ENCODE measurements at places on chromosomes 12 and 14.

DNA sequence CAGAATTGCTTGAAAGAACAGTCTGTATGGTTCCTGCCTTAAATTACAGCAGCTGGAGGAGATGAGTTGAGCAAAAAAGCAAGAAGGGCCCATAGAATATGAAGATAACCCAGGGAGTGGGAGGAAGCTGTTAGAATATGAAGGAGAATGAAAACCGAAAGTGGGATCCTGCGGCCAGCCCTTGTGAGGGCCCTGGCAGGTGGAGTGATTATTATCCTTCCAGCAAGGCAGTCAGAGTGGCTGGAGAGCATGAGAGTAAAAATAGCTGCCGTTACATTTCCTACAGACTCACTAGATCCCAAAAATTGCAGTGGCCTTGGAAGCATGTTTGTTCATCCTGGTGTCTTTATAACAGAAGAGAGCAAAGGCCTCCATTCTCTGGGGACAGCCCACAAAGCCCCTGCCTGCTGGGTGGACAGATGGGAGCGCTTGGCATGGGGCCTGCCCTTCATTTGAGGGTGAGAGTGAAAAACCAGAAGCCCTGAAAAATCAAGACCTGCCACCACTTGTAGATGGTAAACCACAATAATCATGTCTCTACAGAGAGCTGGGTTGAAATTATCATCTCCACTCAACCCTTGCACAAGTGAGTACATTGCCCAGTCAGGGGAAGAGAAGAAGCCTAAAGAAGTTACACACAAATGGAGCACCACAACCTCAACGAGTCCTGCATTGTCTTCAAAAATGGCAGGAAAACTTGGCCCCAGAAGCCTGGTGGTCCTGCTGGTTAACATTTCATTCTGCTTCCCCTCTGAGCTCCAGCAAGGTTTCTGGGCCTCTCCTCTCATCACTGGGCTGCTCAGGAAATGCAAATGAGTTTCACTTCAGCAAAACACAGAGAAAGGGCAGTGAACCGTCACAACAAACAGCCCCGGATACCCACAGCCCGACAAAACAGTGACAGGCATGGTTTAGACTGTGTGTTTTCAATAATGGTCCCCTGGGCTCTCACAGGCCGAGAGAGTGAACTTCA lies 20.5 kb downstream of the ZDHHC22 start:
- DNase-seq, result peak; percentile 57

GRCh38 chr12:111126331-111126730 lies 206.0 kb upstream of the MYL2 start:
- no peak for DNase-seq

GRCh38 chr14:89640141-89640540 lies 223.1 kb upstream of the FOXN3 start:
- no peak for DNase-seq

- no peak for DNase-seq
Measured at GRCh38 chr12:95803817-95804216, 13.3 kb upstream of the NTN4 start.

DNA sequence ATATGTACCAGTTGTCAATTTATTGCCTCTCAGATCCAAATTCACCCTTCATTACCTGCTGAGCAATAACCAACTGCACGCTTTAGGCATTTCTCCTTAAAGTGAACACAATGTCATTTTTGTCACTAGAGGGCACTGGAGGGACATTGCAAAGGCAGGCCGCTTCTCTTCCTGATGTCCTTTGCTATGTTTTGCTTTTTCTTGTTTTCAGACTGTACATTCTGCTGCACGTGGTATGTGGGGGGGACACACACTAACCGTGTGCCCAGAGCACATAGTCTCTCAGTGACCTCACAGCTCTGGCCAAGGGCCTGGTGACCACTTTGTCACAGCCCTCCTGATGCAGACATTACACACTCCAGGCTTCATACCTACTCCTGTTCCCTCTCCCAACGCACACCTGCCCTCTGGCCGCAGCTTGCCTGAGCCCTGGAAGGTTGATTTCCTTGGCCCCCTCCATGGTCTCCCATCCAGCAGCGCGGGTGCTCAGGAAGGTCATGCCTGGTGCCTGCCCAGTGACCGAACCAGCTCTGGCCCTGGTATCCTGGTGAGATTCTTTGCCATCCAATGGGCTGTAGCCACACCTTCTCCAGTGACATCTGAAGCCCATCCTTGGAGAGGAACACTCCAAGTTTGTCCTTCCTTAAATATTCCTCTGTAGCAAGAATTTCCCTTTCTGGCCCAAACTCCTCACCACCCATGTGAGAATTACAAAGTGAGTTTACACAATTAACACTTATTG lies 39.9 kb downstream of the MYO1H start:
- DNase-seq, result peak; percentile 14

GRCh38 chr12:87280356-87280755 lies 748.8 kb downstream of the C12orf50 start:
- DNase-seq, result no peak

- peak; percentile 64 for DNase-seq
Measured at GRCh38 chr12:12721176-12721751, 4.1 kb downstream of the CDKN1B start.

DNA sequence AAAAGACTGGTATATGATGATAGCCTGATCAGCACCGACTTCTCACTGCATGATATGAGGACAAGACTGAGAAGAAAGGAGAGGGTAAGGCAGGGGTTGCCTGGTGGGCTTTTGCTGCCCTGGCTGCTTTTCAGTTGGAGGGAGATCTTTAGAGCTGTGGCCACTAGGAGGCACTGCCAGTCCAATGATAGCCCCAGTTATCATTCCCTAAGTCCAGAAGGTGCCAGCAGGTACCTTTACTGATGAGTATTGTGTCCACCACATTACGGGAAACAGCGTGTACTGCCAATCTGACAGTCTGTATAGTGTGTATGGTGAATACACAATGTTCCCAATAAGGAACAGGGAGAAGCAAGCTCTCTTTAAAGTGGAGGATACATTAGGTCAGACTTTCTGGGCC lies 55.8 kb upstream of the CCDC175 start:
- peak; percentile 54 for DNase-seq

DNA sequence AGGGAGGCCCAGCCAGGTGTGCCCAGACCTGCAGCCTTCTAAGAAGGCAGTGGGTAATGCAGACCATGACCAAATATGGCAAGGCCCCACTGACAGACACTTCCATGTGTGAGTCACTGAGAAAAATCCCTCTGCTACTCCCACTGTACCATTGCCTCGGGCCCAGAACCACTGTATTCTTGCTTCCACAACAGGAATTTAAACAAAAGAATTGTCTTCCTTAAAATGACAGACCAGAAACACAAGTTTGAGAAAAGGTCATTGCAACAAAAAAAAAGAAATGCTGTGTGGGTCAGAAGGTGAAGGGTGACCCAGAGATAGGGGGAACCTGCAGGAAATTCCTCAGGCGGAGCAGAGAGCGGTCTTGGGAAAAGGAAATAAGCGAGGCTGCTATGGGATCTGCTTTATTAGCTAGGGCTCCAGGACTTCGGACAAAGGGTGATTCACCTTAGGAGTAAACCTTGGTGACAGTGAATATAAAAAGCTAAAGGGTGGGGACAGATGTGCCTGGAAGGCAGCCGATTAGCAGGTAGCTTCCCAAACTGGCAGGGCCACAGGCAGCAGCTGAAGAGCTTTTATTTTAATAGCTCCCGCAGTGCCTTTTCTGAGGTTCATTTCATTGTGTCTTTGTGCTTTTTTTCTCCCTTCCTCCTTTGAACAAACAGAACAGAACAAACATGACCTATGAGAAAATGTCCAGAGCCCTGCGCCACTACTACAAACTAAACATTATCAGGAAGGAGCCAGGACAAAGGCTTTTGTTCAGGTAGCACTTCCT lies 185.3 kb upstream of the BCL2L14 start:
- peak; percentile 80 for DNase-seq

GRCh38 chr12:65536876-65537681 lies 258.6 kb downstream of the MSRB3 start:
- DNase-seq, result no peak

- peak; percentile 80 for DNase-seq
Measured at GRCh38 chr12:5480218-5480937, 48.5 kb downstream of the NTF3 start.

DNA sequence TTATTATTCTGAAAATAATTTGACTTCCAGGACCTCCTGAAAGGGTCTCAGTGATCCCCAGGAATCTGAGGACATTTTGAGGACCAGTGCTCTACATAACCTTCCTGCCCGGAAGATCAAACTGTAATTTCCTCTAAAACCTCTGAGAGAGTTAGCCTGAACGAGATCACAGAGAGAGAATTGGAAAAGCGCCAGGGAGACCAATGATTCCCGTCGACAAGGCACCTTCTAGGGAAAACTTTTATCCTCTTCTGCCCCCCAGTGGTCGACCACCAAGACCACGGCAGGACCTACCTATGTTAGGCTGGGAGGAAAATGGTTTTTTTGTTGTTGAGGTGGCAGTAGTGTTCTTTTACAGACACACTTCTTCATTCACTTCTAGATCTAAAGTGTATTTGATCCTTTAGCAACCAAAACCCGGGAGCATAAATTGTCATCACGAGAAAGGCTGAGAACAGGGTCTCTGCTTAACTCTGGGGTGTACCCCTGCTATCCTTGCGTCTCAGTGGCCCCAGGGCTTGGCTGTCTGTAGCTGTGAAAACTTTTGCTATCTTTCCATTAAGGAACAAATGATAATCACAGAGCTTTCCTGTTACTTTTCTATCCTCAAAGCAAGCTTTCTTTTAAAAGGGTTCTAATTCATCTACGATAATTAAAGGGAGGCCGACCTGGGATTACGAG lies 62.9 kb upstream of the NID2 start:
- DNase-seq, result peak; percentile 89

- DNase-seq, result no peak
Measured at GRCh38 chr12:802242-803120, 50.1 kb downstream of the WNK1 start.
